ENCODE measurements at places on chromosomes 11 and 22.

- no peak for DNase-seq
Observed at GRCh38 chr11:58125469-58125868, at the start of gene OR9I1. Gene OR9I1 (minus strand): TSS chr11:58125530. CDS start chr11:58119444, 6,086 bp downstream.

- no peak for DNase-seq
Observed at GRCh38 chr11:92626624-92627023, 342.8 kb upstream of the MTNR1B start.

DNA sequence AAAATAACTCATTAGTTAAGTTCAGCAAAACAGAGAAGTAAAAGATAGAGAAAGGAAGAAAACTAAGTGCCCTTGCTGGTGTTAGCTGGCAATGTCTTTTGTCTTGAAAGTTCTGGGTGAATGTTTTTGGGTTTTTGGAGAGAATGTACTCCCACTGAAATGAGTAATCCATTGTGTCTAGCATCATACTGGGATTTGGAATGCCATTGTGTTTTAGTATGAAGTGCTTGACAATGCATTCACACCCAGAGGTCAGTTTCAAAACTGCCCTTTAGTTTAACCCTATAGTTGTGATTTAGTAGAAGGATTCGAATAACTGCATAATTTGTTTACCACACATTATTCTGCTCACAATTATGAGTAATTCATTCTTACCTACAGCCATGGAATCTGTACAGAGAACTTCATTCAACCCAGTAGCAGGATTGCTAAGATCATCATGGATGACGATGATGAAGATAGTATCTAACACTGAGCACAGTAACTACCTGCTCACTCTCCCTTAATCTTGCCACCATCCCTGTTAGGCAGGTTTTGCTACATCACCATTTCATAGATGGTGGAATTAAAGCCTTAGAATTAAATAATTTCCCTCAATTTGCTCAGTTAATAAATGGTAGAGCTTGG, 33.9 kb downstream of the MAML2 start:
- no peak for DNase-seq

GRCh38 chr11:27294654-27295053, 68.4 kb downstream of the CCDC34 start:
- DNase-seq: no peak

GRCh38 chr22:39395936-39396796, 3.4 kb upstream of the TAB1 start:
- DNase-seq: no peak

- DNase-seq: peak; percentile 84
Observed at GRCh38 chr11:441418-442274, at the start of gene ANO9. Gene ANO9 (minus strand): TSS chr11:442011. CDS start chr11:441926, 85 bp downstream.

DNA sequence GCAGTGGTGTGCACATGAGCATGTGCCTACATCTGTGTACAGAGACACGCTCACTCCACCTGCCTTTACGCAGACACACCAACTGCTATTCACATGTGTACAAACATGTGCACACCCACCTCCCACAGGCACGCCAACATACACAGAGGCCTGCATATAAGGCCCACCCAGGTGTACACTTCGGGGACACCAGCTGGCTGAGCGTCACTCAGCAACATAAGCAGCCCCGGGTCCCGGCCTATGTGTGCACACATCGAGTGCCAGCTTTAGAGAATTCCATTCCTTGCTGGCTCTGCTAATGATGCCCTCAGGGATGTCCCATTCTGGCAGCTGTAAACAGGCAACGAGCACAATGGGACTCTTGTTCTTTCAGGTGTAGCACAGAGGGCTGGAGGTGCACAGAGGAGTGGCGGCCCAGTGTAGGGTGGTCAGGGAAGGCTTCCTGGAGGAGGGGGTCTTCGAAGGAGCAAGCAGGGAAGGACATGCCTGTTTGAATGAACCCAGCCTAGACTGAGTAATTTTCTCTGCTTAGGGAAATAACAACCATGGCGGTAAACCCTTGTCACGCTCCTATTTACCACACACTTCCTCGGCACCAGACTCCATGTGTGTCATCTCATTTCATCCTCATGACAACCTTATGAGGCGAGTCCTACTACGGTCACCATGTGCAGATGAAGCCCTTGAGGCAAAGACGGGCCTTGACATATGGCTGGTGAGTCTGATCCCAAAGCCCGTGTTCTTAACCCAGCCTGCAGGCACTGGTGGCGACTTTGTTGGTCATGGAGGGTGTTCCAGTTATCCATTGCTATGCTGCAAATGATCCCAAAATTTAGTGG, 35.1 kb downstream of the RPL3 start:
- DNase-seq: no peak

DNA sequence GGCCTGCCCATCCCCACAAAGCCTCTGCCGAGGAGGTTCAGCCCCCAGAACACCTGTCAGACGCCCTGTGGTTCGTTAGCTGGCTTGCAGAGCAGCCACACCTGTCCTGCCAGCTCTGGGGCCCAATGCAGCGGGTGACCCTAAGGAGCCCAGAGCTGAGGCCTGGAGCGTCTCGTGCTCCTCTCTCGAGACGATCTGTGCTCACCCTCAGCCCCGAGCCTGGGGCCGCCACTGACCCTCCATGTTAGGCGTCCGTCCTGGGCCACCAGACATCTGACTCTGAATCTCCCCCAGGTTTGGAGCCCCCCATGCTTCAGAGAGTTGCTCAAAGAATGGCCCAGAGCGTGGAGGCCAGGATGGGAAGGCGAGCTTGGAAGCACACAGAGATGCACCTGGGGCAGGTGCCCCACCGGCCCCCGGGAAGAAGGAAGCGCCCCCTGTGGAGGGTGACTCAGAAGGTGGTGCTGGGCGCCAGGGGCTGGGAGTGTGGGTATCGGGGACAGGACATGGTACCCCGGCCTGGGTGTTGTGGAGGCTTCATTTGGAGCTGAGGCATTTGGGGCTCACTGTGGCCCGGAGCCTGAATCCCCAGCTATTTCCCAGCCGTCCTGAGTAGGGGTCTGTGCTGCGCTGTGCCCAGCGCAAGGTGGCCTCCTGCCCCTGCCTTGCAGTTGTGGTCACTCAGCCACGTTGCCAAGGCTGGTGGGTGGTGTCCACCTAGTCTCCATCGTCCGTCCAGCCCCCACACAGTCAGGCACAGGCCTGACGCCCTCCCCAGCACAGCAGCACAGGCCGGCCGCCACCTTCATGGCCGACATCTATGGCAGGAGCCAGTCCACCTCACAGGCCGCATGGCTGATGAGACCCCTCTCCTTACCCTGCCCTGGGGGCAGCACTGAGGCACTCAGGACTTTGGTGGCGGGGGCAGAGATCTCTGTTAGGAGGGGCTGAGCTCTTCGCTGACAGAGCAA, 36.2 kb downstream of the SBF1 start:
- DNase-seq: no peak

GRCh38 chr22:42862045-42862734, 5.1 kb upstream of the ARFGAP3 start:
- DNase-seq: no peak

DNA sequence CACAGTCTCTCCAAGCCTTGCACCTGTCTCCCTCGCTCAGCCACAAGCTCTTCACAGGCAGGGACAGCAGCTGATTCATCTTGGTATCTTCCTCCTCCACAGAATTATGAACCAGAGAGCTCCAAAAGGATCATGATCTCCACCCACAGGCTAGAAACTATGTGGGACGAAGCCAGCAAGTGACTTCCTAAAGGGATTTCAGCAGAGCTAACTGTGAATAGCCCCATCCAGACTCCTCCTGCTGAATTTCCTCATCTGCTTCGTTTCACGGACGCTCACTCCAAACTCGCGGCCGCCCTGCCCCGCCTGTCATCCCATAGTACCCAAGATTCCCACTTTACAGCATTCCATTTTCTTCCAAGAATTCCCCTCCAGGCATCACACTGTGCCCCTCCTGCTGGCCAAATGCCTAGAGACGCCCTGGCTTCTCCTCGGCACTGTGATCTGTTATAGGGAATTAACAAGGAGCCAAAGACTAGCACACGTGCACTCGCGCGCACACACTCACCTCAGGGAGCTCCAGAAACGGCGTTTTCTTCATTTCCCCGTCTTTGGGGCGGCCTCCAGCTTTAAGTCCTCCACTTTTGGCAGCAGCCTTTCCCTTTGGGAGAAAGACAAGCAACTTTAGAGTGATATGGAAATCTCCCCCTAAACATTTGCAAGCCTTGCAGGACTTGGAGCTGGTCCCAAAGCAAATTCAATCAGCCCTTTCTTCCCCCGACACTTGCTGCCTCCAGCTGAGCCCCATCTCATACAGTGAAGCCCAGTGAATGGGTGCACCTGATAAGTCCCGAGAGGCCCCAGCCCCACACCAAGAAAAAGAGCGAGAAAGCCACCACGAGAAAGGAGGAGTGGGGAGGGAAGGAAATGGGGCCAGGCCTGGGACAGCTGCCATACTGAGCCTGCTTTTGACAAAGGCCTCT, 35.5 kb downstream of the SPATA19 start:
- DNase-seq: no peak

- no peak for DNase-seq
Observed at GRCh38 chr22:49726022-49726681, 101.5 kb downstream of the BRD1 start.

- no peak for DNase-seq
Observed at GRCh38 chr11:2569321-2569721, 124.5 kb downstream of the KCNQ1 start.

DNA sequence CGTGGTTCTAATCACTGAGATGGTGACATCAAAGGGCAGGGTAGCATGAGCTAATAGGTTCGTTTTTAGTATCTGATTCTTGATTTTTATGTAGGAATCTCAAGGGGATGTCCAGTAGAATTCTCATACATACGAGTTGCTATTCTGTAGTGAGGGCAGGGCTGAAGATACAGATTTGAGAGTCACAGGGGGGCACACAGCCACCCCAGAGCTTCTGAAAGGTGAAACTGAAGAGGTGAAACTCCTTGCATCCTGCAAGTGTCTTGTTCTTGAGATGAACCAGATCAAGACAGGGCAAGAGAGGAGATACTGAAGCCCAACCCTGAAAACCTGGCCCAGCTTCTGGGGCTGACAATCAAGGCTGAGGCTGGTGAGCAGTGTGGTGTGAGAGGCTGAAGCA, 35.6 kb upstream of the TMEM123 start:
- DNase-seq: no peak

DNA sequence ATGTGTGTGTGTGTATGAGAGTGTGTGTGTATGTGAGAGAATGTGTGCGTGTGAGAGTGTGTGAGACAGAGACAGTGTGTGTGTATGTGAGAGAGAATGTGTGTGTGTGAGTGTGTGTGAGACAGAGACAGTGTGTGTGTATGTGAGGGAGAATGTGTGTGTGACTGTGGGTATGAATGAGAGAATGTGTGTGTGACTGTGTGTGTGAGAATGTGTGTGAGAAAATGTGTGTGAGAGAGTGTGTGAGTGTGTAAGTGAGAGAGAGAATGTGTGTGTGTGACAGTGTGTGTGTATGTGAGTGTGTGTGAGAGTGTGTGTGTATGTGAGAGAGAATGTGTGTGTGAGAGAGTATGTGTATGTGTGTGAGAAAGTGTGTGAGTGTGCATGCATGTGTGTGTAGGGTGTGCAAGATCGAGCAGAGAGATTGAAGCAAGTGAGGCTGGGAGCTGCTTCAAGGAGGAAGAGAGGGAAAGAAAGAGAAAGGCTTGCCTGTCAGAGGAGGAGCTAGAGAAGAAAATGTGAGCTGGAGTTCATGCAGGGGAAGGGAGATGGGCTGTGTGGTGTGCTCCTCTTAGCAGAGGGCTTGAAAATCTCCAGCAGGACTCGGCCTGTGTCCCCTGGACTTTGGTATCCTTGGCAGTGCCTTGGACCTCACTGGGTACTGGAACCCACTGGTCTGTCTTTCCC, 27.7 kb upstream of the TP53I11 start:
- no peak for DNase-seq

Data from NCI-H187 (cell line).